ENCODE measurements at places on chromosomes 3 and 15.

- DNase-seq, result no peak
Measured at GRCh38 chr3:153462545-153462944, 300.5 kb downstream of the RAP2B start.

DNA sequence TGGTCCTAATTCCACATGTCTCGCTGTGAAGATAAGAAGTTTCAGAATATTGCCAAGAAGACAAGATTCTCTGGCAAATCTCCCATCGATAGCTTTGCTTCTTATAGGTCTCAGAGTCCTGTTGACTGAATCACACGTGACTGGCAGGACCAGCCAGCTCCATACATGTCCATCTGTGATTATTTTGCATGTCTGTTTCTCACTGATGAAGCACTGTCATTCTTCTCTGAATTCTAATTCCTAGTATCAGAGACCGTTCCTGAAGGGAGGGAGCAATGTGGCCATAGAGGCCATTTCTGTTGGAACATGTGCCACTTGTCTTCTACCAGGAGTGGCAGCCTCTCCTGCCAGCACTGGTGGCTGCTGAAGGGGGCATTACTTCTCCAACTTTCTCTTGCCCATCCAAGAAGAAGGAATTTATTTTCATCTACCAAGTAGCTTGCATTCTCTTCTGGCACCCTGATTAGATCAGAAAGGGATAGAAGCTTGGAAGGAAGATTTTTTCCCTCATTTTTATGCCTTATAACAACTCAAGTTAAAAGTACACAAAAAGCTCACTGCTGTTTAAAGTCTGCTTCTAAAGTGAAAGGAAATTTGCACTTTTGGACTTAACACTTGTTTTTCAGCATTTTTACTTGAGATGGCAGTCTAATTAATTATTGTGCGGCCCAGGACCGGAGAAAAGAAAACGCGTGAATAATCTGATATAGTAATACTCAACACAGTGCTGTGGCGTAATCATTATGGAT is 115.8 kb downstream of the IQCH start:
- DNase-seq, result no peak

DNA sequence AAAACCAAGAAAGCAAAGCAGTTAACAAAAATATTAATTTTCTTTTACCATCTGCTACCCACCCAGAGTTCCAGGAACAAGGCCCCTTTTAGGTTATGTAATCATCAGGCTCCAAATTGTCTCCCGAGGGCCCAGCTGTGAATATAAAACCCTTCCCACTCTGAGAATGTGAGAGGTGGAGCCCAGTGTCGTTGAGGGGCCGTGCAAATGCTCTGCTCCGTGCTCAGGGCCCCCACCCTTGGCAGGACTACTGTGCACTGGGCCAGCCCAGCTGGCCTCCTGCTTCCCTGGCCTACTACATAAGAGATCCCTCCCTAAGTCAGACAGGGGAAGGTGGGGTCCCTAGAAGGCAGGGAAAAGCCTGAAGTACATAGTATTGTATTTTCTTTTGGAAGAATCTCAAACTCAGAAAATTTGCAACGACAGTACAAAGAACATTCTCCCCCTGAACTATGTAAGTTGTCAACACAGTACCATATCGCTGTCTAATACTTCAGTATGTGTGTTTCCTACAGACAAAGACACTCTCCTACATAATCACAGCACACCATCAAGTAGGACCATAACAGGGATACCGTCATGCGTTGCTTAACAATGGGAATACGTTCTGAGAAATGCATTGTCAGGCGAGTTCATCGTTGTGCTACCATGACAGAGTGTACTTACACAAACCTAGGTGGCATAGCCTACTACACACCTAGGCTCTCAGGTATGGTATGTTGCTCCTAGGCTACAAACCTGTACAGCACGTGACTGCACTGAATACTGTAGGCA is 4.4 kb upstream of the CLEC3B start:
- no peak for DNase-seq

- no peak for DNase-seq
Measured at GRCh38 chr3:184814214-184814613, 2.2 kb downstream of the VPS8 start.
